ENCODE measurements at places on chromosomes 4 and X.

DNA sequence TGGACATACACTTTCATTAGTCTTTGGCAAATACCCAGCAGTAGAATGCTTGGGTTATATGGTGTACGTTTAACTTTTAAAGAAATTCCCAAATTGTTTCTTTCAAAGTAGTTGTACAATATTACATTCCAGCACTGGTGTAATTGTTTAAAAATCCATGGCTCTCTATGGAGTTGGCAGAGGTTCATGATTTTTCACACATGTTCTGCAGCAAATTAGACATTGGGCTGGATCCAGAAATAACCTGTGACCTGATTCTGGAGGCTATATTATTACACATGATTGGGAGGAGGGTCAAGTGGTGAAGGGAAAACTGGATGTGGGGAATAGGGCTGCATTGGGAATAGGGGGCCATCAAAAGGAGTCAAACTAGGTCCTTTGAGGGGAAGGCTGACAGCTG, 41.9 kb downstream of the MAMLD1 start:
- DNase-seq = no peak

DNA sequence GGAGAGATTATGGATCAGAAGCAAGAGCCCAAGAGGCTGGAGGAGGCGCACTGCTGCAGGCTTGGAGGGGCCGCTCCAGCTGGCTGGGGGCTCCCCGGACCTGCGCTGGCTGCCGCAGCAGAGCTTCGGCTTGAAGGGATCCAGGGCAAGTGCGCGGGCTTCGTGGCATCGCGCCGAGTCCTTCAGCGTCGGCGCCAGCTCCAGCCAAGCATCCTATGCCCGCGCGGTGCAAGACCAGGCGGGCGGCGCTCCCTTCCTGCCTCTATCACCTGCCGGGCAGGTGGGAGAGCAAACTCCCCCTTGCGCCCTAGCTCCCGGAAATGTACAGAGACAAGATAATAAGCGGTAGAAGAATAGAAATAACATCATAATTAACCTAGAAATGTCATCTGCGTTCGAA, 10.5 kb upstream of the UCP1 start:
- DNase-seq = no peak

- no peak for DNase-seq
These were observed 4.7 kb downstream of the RIPPLY1 start for GRCh38 chrX:106898462-106898861.

DNA sequence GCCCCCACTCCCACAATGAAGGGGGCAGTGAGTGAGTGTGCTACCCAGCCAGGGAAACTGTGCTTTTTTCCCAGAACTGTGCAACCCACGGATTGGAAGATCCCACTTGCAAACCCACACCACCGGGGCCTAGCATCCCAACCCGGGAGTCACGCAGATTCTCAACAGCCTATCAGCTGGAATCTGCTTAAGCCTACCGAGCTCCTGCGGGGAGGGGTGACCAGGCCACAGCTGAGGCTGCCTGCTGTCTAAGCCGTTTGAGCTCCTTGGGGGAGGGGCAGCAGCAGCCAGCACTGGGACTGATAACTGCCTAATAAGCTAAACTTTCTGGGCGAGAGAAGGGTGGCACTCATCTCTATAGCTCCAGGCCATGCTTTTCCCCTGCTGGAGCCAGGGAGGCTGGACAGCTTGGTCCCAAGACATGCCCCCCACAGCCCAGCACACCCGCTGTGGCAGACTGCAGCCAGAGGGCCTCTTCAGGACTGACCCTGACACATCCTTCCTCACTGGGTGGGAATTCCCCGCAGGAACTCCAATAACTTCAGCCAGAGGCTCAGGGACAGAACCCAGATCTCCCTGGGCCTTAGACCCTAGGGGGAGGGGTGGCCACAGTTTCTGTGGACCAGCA, 161.3 kb upstream of the MAGEB18 start:
- DNase-seq = no peak

GRCh38 chr4:159298502-159298901, 195.6 kb downstream of the RAPGEF2 start:
- peak; percentile 66 for DNase-seq

All from osteoblast (primary cell).